ENCODE measurements at places on chromosomes 4 and X.

DNA sequence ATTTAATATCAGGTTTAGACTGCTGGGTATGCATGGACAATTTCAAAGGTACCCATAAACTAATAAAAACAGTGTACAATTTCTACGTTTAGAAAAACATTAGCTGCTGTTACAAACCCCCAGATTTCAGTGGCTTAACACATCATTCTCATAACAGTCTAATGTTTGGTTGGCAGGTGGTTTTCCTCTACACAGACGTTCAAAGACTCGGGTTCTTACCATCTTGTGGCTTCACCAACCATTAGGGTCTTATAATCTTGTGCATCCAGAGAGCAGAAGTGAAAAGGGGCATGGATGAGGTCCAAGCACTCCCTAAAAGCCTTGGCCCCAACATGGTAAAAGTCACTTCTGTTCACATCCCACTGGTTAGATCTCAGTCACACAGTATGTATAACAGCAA, 71.6 kb downstream of the SH3RF1 start:
- DNase-seq = no peak

- DNase-seq = no peak
Measured at GRCh38 chr4:73998040-73999011, at the start of gene CXCL5. Gene CXCL5 (minus strand): TSS chr4:73998677. CDS start chr4:73998581, 96 bp downstream.

- no peak for DNase-seq
Measured at GRCh38 chrX:57367649-57368048, 81.1 kb downstream of the FAAH2 start.

GRCh38 chr4:72323227-72323626, 245.8 kb downstream of the ADAMTS3 start:
- no peak for DNase-seq

DNA sequence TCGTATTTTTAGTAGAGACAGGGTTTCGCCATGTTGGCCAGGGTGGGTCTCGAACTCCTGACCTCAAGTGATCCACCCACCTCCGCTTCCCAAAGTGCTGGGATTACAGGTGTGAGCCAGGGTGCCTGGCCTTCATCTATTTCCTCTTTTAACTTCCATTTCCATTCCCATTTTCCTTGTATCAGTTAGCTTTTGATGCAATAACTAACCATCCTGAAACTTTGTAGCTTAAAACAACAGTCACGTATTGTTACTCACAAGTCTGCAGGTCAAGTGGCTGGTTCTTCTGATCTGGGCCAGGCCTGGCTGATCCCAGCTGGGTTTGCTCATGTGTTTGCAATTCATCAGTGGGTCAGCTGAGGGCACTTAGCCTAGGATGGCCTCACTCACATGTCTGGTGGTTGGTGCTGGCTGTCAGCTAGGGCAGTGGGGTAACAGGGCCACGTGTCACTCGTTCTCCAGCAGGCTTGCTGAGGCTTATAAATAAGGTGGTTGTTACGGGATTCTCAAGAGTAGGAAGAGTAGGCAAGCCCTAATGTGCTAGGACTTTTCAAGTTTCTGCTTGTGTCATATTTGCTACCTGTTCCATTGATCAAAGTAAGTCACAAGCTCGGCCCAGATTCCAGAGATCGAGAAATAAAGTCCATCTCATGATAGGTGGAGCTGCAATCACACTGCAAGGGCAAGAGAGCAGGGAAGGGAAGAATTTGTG, 88.2 kb downstream of the SOWAHB start:
- no peak for DNase-seq

- no peak for DNase-seq
Measured at GRCh38 chr4:6364146-6364545, 94.5 kb downstream of the WFS1 start.

DNA sequence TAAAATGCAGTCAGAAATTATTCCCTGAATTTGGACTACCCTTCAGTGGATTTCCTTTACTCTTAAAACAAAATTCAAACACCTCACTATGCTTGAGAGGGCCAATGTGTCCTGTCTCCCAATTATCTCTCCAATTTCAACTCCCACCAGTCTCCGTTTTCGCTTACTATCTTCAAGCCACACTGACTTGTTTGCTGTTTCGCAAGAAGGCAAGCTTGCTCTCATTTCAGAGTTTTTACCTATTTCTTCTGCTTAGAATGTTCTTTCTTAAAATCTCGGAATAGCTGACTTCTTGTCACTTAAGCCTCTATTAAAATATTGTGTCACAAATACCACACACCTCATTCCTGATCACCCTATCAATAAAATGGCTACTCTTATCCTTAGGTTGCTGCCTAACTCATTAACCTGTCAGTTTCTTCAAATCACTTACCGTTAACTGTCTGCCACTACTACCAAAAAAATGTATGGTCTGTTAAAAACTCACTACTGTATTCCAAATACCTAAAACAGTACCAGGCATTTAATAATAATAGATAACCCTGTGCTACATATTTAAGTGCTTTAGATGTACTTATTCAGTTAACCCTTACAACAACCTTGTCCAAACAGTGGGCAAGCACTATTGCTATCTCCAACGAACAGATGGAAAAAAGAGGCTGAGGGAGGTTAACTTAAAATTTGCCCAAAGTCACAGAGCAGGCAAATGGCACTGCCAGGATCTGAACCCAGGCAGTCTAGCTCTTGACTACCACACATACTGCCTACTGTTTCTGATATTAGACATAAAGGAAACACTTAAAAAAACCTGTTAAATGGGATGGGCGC, 2.9 kb downstream of the UBA6 start:
- no peak for DNase-seq

GRCh38 chr4:46146993-46147392, 23.1 kb upstream of the GABRG1 start:
- no peak for DNase-seq

DNA sequence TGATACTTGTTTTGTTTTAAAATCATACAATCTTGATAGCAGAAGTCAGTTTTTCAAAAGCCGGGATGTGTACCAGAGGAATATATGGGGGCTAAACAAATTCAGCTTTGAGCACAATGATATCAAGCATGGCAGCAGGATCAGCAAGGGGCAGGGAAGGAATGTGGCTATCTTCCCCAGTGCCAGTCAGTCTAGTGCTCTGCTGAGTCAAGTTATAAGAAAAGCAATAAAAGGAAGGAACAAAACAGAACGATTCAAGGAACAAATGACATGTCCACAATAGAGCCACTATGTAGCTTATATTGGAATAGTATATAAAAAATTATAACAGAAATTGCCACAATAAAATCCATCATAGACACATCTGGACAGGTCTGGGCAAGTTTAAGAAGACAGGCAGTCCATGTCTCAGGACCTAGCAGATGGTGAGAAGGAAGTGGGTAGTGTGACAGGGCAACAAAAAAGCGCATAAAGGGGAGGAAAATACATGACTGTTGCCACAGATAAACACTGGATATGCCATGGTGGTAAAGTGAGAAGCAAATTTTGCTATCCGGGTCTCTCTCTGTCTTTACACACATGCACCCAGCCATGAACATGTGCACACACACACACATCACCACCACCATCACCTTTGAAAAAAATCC, 518.2 kb upstream of the HTR2C start:
- DNase-seq = no peak

GRCh38 chr4:87068583-87069021, 133.8 kb downstream of the AFF1 start:
- DNase-seq = peak; percentile 96

GRCh38 chr4:74544655-74545361, 99.9 kb downstream of the AREG start:
- DNase-seq = no peak

- DNase-seq = no peak
Measured at GRCh38 chr4:27908356-27908755, 1047.7 kb downstream of the STIM2 start.

- no peak for DNase-seq
Measured at GRCh38 chr4:182227611-182228010, 15.6 kb upstream of the TENM3 start.

DNA sequence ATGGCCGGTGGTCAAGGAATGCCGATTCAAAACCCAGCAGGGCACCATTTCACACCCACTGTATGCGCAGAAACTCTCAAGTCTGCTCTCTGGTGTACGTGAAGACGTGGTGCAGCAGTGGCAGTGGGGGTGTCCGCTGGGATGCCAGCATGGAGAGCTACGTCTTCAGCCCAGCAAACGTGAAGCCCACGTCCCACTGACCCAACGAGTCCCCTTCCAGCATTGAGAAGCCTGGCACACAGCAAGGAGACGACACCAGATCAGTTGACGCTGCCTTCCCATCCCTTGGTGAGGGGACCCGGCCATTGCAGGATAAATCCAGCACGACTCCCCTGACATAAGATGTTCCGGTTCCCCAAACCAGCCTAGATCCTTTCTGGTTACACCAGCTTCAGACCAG, 2.2 kb upstream of the PLXNB3 start:
- no peak for DNase-seq

- no peak for DNase-seq
Measured at GRCh38 chrX:44291468-44292092, 51.9 kb downstream of the EFHC2 start.

- no peak for DNase-seq
Measured at GRCh38 chrX:49610718-49611310, 12.0 kb downstream of the GAGE1 start.

DNA sequence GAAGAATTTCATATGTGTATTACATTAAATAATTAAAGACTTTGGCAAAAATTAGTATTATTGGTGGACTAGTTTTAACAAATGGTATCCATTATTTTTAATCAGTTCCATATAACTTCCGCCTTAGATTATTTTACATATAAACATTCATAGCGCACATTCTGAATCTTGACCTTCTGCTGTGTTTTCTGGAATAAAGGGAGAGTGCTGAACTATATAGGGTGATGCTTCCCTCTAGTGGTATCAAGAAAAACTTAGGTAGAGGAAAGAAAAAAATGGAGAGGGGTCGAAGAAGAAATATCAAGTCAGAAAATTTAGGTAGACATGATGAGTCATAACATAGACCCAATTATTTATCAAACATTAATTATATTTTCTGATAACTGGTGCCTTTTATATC, 155.6 kb upstream of the PACRGL start:
- DNase-seq = peak; percentile 79

GRCh38 chr4:183962419-183962818, 57.3 kb downstream of the STOX2 start:
- no peak for DNase-seq

GRCh38 chr4:139719381-139720101, 53.9 kb downstream of the MGST2 start:
- DNase-seq = no peak

- no peak for DNase-seq
Measured at GRCh38 chr4:144831971-144832370, 186.0 kb downstream of the HHIP start.

DNA sequence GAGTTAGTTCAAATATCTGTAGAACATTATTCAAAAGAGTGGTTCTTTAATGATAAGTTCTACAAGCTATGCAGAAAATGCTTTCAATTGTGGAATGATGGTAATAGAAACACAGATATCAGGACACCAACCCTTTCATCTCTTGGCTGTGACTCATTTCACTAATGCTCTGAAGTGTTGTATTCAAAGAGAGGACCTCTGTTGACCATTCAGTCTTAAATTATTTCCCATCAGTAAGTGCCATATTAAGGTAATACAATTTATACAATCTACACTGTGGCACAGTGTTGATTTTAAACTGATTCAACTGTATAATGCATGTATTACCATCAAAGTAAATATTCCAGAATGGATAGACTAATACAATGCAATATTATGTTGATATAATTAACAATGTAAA, 289.0 kb upstream of the ADGRL3 start:
- DNase-seq = no peak

GRCh38 chr4:6942238-6942800, 32.7 kb downstream of the TBC1D14 start:
- DNase-seq = no peak

GRCh38 chr4:27759611-27760575, 899.3 kb downstream of the STIM2 start:
- no peak for DNase-seq

DNA sequence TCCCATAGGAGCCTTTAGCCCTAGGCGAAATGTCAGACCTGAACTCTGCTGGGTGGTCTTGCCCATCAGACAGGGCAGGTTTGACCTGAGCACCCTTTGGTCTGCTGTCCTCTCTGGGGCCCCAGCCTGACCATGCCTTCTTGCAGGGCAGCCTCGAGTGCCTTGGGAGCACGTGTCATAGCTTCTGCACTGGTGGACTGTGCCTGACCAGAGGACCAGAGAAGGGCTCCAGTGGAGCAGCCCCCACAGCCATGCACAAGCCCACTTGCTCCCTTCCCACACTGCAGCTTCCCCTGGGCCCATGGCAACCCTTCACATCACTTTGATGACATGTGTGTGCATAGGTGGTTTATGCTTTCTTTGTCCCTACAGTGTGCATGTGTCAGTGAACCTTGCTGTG, 394.0 kb downstream of the TEX13C start:
- DNase-seq = no peak

DNA sequence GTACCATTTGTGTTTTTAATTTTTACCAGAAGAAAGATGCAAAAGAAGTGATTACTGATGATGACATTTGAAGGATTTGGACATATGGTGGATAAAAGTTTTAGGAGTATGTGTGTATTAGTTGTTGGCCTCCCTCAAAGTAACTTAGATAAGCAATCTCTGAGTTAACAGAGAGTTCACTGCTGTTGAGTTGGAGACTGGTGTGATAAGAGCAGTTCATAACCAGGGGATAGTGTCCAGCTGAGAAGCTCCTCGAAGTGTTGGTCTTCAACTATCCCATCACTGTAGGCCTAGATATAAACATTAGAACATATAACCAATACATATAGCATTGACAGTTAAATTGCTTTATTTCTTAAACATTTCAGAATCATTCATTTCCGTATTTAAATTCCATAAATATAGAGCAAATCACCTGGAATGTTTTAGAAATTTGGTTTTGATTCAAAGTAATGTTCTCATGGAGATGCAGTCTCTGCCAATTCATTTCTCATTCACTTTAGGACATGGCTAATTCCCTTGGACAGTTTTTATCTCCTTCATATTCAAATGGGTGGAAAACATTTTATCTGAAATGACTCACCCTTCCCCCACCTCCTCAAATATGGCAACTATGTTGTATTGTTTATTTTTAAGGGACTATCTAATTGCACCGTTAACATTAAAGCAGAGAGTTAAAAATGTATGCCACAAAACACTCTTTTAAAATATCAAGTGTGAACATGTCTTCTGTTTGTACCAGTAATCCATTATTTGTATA, 136.8 kb upstream of the SLC4A4 start:
- DNase-seq = no peak

DNA sequence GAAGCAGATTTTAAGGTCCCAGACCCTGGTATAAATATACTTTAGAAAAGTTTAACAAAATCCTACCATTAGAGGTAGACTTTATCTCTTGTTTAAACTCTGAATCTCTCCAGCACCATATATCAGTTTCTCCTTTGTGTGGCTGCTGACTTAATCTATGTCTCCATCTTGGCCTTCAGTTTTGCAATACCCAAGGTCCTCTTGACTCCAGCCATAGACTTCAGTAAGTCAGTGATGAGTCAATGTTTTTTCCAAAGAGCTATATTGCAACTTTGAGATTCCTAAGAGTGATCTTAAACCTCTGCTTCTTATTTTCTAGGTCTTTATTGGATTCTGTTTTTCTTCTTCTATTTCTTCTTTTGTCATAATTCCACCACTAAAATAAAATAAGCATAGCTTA, 50.8 kb upstream of the ADGRL3 start:
- no peak for DNase-seq
